Bronchial epithelial cell (primary cell): ENCODE measurements at places on chromosomes 1 and 21. TPM values are rescaled to one million over a fixed set of nuclear protein-coding genes. Genes with fewer than 3 reads are reported as not detected.

GRCh38 chr1:40411843-40412242, 38.3 kb downstream of the SMAP2 start:
- DNase-seq = no peak

NPL gene
- 2.4 and 18.8 TPM in 2 replicates for total RNA-seq

CD2 gene
- not detected in 2 replicates for total RNA-seq

GRCh38 chr1:32998997-32999396, 34.4 kb upstream of the RNF19B start:
- no peak for DNase-seq

GRCh38 chr21:40567501-40567900, 279.5 kb downstream of the DSCAM start:
- no peak for DNase-seq

- peak; percentile 92 for DNase-seq
These were observed 20.3 kb upstream of the SLC26A9 start for GRCh38 chr1:205963352-205964155.

MTF2 gene
- total RNA-seq = 20.3 and 21.0 TPM in 2 replicates

- no peak for DNase-seq
These were observed 263.9 kb upstream of the KAZN start for GRCh38 chr1:14334336-14335176.

DNA sequence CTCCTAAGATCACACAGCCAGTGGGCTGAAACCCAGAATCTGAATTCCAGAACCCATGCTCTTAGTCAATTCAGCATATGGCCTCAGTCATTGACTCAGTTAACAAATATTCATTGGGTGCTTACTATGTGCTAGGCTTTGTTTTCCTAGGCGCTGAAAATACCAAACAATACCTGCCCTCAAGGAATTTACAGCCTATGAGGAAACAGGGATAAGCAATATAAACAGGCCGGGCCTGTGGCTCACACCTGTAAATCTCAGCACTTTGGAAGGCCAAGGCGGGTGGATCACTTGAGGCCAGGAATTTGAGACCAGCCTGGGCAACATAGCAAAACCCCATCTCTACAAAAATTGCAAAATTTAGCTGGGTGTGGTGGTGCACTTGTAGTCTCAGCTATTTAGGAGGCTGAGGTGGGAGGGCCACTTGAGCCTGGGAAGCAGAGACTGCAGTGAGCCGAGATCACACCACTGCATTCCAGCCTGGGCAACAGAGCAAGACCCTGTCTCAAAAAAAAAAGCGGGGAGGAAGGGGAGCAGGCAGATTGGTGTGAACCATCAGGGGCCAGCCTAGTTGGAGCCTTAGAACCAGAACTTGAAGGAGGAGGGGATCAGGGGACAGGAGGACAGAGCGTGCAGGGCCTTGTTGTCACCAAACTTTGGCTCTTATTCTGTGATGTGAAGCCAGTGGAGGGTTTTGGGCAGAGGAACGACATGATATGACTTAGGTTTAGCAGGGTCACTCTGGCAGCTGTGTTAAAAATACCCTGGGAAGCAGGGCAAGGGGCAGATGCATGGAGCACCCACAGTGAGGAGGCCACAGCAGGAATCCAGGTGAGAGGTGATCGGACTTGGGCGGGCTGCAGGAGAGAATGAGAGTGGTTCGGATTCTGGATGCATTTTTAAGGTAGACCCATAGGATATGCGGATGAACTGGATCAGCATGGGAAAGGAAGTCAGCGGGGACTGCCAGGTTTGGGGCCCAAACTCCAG, 5.8 kb downstream of the TINAGL1 start:
- peak; percentile 93 for DNase-seq

GRCh38 chr1:1880617-1881312, 10.1 kb downstream of the GNB1 start:
- no peak for DNase-seq

DNA sequence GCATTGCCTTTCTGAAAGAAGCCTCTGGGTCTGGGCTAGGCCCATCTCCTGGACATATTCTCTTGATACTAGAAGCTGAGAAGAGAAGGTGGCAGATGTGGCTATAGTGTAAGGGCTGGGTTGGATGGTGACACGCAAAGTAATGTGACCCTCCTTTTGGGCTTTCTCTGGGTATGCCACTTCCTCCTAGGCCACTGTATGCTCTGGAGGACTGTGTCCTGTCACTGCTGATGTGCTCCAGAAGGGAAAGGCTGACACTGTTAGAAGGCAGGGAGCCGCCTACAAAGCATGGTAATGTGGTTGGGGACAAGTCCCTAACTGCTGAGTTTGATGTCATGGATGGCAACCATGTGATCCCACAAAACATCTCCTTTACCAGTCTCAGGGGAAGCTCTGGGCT, 112.1 kb downstream of the BCAR3 start:
- no peak for DNase-seq
